ENCODE measurements at places on chromosomes 7 and 10.

DNA sequence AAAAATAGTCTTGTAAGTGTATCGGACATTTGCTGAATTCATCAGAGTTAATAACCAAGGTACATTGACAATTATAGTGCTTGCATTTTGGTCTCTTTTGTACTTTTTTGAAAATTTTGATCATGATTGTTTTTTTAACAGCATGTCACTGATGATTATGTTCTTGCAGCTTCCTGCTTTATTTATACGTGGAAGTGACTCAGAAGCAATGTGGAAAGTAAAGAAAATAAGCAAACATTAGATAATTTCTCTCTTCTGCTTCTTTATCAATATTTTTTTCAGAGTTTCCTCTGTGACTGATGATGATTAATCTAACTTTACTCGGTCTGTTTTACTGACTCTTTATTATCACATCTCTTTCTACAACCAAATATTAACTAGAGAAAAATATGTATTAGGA is 1351.9 kb downstream of the REEP3 start:
- no peak for DNase-seq

DNA sequence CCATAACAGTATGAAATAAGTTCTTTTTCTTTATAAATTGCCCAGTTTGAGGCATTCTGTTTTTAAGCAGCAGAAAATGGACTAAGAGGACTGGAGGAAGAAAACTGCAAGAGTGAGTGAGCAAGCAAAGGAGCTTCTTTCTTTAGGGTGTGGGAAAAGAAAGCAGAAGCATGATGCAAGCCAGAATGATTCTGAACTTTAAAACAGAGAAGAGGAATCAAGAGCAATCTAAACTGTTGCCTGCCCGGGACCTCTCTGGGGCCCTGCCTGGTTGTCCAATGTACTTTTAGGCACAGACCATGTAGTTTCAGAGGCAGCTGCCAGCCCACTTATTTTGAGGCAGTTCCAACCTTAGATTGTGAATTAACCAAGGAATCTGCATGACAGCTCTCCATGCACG is 186.3 kb downstream of the PLPP4 start:
- DNase-seq = no peak

GRCh38 chr7:74262639-74263398 is 8.6 kb upstream of the RFC2 start:
- no peak for DNase-seq

GRCh38 chr7:2681929-2682799 is 5.8 kb upstream of the AMZ1 start:
- no peak for DNase-seq

DNA sequence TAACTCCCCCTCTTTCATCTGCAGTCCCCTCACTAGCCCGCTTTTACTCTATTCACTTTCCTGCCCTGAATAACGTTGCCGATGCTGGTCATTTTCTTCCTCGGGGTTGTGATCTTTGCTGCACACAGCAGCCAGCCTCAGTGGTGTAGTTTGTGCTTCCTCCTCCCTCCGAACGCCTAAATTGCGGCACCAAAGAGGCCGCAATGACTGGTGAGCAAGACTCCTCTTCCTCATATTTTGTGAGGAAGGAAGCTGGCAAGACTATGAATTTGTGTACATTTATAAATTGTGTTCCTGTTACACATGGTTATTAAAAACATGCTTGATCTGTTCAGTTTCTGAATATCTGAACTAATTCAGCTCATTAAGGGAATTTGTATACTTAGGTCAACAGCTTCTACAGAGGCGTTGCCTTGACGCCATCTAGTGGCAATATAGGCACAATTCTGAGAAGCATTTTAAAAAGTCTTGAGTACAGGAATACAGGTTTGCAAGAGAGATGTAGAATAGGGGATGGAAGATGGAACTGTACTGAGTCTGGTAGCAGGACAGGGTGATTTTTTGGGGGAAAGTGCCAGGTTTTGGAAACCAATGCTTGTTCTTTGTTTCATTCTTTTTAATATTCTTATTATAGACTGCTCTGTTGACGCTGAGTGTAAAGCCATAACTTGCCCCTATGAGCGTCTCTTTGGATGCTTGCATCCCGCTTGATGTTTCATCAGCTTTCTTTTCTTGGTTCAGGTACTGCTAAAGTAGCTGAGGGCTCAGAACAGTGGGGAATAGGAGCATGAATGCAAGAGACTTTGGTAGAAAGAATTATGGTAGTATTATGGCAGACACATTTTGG is 4.1 kb upstream of the TAS2R5 start:
- no peak for DNase-seq

- DNase-seq = no peak
These were observed 21.5 kb downstream of the CHST3 start for GRCh38 chr10:71985542-71986250.

DNA sequence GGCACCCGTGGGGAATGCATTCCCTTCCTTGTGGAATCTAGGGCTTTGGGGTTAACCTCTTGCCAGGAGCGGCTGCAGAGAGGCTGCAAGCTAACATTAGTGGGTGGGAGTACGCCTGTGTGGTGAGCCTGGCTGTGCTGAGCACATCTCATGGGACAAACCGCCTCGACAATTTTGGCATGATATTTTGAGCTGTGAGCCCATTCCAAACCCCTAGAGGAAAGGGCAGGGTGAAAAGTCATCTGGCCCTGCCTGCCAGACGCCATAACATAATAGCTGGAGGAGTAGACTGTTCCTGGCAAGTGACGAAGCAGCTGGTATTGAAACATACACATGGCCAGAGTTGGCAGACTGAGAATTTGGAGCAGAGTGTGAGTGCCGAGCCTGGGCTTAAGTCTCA is 110.0 kb downstream of the TACC2 start:
- DNase-seq = no peak

DNA sequence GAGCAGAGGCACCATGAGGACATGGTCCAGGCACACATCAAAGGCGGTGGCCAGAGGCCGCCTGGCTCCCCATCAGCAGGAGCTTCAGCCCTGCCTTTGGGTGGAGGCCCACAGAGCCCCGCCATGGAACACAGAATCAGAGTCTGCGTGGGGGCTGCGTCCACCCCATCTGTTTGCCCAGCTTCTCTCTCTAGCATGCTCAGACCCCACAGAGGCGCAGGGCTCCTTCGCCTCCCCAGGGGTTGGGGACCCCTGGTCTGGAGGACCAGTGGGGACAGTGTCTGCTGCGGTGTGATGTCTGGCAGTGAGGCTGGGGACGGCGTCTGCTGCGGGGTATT is 321.9 kb downstream of the PTPRN2 start:
- no peak for DNase-seq

All from 8988T (cell line).